ENCODE measurements at places on chromosomes 5 and 9.

DNA sequence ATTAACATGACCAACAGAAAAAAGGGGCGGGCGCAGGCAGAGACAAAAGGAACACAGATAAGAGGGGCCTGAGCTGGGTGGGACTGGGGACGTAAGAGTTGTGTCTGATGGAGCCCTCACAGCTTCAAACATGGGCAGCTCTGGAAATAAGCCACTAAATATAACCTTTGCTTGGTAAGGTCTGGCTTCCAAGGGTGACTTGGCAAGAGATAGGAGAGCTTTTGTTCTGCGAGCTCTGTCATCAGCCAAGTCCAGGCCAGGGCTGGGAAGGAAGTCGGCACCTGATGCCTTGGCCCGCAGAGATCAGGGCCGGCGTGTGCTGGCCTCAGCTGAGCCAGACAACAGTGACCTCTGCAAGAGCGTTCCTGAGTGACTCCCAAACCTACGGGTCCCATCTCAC lies 11.8 kb downstream of the TRUB2 start:
- no peak for DNase-seq

DNA sequence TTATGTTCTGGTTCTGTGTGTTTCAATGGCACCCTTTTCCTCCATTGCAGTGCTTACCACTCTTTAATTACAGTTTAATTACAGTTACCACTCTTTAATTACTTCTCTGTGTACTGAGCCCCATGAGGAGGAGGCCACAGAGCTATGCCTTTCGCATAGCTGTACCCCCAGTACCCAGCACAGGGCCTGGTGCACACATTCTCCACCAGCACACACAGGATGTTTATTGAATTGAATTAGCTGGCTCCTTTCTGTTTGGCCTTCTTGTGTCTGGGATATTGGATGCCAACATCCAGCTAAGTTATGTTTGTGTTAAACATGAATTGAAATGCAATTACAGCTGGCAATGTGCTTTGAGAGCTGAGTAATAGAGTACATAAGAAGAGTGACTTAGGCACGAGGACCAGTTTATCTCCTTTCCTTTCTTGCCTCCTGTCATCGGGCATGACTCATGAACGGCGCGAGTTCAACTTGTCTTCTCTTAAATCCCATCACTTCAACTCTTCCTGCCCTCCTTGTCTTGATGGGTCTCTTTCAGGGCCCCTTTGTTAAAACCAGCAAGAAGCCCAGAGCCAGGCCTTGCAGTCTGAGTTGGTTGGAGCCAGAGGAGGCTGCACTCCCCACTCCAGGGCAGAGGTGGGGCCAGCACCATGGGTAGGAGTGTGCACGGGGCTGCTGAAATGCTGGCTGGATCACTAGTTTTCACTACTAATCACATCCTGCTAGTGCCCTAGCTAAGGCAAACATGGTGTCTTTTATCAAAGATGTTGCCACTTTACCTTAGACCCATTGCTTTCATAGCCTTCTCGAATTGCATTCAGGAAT lies 37.4 kb downstream of the MVB12B start:
- DNase-seq = no peak

GRCh38 chr5:60540856-60541805 lies 158.8 kb downstream of the DEPDC1B start:
- DNase-seq = no peak

- no peak for DNase-seq
Measured at GRCh38 chr5:35860686-35861085, 4.0 kb downstream of the IL7R start.

GRCh38 chr5:95102687-95103086 lies 182.2 kb downstream of the MCTP1 start:
- DNase-seq = no peak

GRCh38 chr9:86285261-86285660 lies 2.9 kb upstream of the ISCA1 start:
- DNase-seq = no peak

DNA sequence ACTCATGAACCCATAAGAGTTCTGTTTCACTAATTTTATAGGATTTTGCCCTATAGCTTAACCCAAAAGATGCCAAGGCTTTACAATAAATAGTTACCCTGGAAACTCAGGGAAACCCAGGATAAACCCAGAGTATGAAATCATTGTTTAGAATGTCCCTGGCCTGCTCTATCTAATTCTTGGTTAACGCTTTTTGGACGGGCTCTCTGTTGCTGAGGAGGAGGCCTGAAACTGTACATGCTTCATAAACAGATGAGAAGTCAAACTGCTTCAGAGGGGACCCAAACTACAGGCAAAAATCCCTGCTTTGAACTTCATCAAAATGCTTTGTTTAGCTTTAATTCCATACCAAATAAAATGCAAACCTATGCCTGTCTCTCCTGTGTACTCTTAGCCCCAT lies 291.9 kb downstream of the SH3GL2 start:
- no peak for DNase-seq

- DNase-seq = no peak
Measured at GRCh38 chr5:26568316-26568715, 470.1 kb downstream of the CDH9 start.

GRCh38 chr5:173969167-173970049 lies 19.6 kb upstream of the C5orf47 start:
- no peak for DNase-seq

DNA sequence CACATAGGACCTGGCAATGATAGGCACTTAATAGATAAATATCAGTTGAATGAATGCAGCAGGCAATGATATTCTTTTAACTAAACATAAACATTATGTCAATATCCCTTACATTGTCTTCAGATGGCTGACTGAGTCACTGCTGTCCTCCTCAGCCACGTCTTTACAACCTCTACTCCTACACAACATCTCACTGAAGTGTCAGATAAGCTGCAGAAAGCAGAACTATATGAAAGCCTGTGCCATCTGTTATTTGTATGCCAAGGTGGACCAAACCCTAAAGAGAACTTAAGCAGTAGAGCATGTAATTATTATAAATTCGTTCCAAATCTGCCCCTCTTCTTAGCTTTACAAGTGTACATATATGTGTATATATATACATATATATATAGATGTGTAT lies 271.2 kb downstream of the RASEF start:
- DNase-seq = no peak

- no peak for DNase-seq
Measured at GRCh38 chr5:77881528-77881927, 105.4 kb upstream of the TBCA start.

GRCh38 chr9:119839888-119840287 lies 470.7 kb upstream of the BRINP1 start:
- DNase-seq = no peak

DNA sequence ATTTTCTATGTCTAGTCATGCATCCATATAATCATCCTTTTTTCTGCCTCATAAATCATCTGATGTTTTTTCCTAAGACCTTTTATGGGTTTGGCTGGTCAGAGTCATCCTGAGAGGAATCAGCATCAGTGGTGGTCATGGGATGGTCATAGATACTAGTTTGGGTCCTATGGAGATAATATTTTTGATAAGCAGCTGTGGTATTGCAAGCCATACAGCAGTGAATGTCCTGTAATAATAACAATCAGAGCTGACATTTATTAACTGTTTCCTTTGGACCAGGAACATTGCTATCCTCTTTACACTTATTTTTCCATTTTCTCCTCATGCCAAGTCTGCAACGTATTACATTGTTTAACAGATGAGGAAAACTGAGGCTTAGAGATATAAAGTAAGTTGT lies 83.1 kb downstream of the TEX10 start:
- no peak for DNase-seq

DNA sequence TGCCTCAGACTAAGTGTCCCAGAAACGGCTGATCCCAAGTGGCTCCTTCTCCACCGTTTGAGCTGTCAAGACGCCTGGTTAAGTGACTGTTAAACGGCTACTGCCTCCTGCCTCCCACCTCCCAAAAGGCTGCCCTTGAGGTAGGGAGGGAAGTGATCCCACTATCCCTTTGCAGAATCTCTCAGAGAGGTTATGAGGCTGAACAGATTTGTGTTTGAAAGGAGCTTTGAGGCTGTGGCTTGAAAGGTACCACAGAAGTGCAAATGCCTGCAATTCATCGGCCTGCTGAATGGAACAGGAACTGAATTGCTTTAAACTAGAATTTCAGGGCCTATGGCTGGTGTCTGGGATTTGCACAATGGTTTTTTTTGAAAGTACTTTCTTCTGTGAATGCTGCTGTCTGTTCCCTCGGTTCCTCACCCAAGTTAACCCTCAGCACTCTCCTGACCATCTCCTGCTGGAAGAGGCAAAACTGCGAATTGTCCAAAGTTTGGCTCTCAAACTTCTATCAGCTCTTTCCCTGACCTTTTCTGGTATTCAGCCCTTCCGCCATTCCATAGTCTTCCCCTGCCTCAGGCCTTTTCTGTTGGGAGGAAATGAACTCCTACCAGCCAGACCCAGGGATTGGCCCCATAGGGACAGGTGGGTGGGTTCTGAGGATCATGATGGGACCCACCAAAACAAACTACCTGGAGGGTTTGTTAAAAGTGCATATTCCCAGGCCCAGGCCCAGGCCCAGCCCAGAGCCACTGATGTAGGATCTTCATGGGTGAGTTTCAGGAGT lies 453.3 kb downstream of the KDM4C start:
- no peak for DNase-seq

DNA sequence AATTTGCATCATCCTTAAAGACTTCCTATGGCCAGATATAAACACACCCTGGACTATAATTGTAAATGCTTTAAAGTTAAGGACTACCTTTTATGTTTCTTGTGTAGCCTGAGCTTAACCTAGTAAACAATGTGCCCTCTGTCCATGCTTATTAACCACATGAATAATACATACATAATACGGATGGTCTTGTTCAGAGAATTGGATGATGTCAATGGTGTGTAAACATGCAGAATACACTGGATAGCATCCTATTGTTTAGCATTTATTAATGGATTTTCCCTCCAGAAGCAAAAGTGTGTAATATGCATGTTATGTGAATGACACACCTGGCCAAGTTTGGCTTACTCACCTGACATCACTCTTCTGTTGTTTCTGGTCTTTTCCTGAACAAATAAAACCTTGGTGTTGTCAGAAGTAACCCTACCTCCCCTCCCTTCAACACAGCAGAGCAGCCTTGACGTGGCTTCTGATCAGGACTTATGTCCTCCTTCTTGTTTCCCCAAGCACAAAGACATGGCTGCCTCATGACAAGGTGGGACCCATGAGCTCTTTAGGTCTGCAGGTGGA lies 517.9 kb downstream of the MTRR start:
- DNase-seq = no peak

GRCh38 chr9:16598316-16598715 lies 272.2 kb downstream of the BNC2 start:
- DNase-seq = no peak

DNA sequence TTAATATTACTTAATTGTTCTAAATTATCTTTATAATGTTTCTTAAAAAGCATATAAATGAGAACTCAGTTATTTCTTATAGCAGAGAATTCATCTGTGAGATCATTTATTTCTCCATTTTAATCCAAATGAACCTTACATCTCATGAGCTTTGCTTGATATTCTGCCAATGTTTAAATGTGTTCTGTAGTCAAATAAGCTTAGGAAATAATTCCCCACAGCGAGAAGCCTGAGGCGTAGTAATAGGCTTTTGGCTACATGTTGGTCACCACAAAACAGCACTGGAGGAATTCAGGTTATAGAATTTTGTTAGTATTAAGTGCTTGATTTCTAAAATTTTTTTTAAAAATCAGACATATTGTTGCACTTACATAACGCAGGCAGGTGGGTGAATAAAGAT lies 585.3 kb upstream of the RORB start:
- no peak for DNase-seq

DNA sequence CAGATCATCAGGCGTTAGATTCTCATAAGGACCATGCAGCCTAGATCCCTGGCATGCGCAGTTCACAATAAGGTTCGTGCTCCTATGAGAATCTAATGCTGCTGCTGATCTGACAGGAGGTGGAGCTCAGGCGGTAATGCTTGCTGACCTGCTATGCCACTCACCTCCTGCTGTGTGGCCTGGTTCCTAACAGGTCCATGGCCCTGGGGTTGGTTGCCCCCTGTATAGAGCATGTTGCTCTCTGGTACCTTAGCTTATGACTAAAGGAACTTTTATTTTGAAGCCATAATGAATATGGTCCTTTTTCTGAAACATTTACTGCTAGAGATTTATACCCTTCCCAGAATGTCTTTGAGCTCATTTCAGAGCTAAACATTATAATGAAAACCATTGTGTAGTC lies 3.1 kb downstream of the MAN2A1 start:
- no peak for DNase-seq

DNA sequence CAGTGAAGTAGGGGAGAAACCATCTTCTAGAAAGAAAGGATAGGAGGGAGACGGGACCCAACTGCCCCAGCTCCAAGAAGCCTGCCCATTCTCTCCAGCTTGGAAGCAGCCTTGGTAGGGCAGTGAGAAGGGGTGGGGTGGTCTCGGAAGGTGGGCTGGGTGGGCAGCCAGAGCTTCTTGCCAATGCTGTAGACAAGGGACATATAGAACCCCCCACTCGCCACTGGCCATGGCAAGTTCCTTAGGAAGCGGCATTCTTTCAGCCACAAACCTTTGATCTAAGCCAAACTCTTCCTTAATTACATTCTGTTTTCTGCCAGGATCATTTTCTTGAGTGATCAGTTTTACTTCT lies 90.2 kb downstream of the PSD2 start:
- no peak for DNase-seq

GRCh38 chr5:33734537-33734936 lies 157.3 kb downstream of the ADAMTS12 start:
- DNase-seq = no peak

Data from NCI-H524 treated with DMSO at 0.1 percent for 48 hours (cell line).